ENCODE measurements at places on chromosomes 16 and 17.

DNA sequence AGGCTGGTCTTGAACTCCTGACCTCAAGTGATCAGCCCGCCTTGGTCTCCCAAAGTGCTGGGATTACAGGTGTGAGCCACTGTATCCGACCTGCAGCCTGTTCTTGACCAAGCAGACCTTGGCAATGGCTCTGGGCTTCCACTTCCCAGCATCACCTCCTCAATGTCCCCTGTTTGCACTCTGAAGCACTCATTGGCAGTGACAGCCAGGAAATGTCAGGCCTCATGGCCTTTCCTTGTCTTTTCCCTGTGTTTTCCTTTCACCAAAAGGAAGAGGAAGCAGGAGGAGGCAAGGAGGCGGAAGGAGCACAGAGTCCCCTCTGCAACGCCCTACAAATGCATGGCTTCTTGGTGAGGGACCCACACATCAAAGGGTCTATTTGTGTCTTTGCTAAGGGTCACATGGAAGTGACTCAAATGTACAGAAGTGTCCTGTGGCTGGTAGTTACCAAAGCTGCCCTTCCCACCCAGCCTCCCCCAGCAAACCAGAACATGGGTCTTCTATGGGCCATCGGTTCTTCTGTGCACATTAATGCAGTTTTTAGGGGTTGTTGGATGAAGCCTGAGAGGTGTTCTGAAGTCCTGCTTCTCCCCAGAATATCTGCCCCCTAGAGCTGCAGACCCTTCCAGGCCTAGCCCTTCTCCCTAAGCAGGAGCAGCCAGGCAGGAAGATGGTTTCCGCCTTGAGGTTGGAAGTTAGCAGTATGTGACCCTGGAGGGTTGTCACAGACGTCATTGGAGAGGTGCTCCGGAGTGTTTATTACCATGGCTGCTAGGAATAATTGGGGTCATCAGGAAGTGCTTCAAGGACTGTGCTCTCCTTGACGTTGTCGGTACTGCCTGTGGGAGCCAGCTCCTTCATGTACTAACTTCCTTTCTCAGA is 60.8 kb downstream of the WIPI1 start:
- H3K36me3 ChIP-seq = peaks cover 5% of the 10 kb centered on the region
- no peaks in the 10 kb centered on the region for H3K4me1 ChIP-seq
- peak; percentile 8 for DNase-seq
- H3K4me3 ChIP-seq = no peak overlapping the region

DNA sequence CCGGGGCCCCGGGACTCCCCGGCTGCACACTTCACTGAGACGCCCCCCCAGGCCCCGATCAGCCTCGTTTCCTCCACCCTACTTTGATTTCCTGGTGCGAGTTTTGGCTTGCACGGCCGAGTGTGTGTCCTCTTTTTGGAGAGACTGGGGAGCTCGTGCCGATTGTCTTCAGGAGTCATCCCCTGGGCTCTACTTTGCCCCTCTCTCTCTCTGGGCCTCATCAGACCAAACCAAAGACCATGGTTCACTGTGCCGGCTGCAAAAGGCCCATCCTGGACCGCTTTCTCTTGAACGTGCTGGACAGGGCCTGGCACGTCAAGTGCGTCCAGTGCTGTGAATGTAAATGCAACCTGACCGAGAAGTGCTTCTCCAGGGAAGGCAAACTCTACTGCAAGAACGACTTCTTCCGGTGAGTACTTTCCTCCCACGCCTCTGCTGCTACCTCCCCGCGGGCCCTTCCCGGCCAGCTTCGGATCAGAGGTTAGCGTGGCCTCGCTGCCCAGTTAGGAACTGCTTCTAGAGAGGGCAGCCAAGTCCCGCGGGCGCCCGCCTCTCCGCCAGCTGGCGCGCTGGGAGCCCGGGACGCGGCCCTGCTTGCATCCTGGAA is 787 bp downstream of the LHX1 start:
- H3K4me1 ChIP-seq = no peaks in the 10 kb centered on the region
- H3K4me3 ChIP-seq = peak overlapping the region; percentile 57
- no peaks in the 10 kb centered on the region for H3K36me3 ChIP-seq
- H3K27ac ChIP-seq = no peak overlapping the region
- peaks cover 86% of the 10 kb centered on the region for H3K27me3 ChIP-seq
- DNase-seq = peak; percentile 81

GRCh38 chr17:15910791-15911190 is 34.1 kb upstream of the ADORA2B start:
- H3K27me3 ChIP-seq = no peaks in the 10 kb centered on the region
- no peak overlapping the region for H3K4me3 ChIP-seq
- H3K4me1 ChIP-seq = no peaks in the 10 kb centered on the region
- no peaks in the 10 kb centered on the region for H3K36me3 ChIP-seq
- no peak for DNase-seq
- no peak overlapping the region for H3K27ac ChIP-seq

GRCh38 chr17:57881143-57881542 is 31.3 kb upstream of the MRPS23 start:
- no peaks in the 10 kb centered on the region for H3K27me3 ChIP-seq
- DNase-seq = peak; percentile 67
- H3K36me3 ChIP-seq = peaks cover 3% of the 10 kb centered on the region
- H3K4me1 ChIP-seq = peaks cover 18% of the 10 kb centered on the region
- no peak overlapping the region for H3K4me3 ChIP-seq
- no peak overlapping the region for H3K27ac ChIP-seq

- H3K4me3 ChIP-seq = no peak overlapping the region
- no peaks in the 10 kb centered on the region for H3K36me3 ChIP-seq
- H3K27me3 ChIP-seq = no peaks in the 10 kb centered on the region
- H3K27ac ChIP-seq = no peak overlapping the region
Observed at GRCh38 chr16:84786605-84787262, 33.1 kb upstream of the CRISPLD2 start.

DNA sequence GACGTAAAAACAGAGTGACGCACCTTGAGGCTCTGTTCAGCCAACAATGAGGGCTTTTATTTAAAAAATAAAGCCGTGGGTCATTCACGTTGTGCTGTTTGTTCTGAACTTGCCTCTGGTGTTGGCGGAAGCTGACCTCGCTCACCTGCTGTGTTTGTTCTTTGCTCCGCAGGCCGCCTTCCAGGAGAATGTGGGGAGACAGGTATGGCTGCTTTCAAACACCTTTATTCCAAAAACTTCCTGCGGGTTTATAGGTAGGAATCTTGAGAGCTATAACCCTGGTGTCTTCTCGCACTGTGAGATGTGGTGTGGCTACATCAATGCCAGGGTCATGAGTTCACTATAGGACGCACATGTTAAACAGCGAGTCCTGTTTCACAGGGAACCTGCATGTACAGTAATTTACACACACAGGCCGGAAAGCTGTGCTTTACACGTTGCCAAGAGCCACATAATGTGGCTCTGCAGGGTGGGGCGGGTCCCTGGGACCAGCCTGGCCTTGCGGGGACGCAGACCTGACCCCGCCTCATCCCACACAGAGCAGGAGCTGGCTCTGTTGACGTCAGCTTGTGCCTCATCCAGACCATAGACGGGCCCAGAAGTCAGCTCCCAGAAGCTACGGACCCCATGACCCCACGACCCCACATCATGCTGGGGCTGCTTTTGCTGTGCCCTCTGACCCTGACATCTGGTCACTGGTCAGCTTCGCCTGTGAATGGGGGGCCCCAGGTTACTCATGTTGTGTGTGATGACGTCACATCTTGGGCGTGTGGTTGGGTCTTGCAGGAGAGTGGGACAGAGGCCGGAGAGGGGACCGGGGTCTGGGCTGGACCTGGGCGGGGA is 49.9 kb upstream of the ZNF750 start:
- H3K27me3 ChIP-seq = no peaks in the 10 kb centered on the region
- no peak overlapping the region for H3K4me3 ChIP-seq
- H3K4me1 ChIP-seq = no peaks in the 10 kb centered on the region
- DNase-seq = no peak
- H3K36me3 ChIP-seq = peaks cover 15% of the 10 kb centered on the region

DNA sequence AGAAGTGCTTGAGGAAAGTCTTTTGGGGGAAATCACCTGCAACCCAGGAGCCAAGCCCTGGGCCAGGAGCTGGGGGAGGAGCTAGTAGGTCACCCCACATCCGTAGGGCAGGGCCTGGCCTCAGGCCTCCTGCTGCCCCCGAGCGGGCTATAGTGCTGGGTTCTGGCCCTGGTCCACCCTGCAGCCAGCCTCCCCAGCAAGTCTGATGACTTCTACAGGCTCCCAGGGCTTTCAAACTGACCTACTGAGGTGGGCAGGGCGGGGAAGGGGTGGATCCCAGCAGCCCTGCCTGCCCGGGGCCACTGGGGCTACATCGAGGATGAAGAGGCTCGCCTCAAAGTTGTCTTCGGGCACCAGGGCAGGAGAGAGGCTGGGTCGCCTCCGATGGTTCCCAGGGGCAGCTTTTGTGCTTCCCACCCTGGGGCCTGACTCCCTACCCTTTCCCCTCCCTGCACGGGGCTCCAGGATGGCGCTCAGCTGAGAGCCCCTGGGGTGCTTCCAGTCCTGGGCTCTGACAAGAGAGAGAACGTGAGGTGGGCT is 5.0 kb downstream of the CENPX start:
- DNase-seq = no peak
- H3K4me3 ChIP-seq = no peak overlapping the region
- no peaks in the 10 kb centered on the region for H3K4me1 ChIP-seq
- no peaks in the 10 kb centered on the region for H3K27me3 ChIP-seq
- no peak overlapping the region for H3K27ac ChIP-seq
- peaks cover 8% of the 10 kb centered on the region for H3K36me3 ChIP-seq

DNA sequence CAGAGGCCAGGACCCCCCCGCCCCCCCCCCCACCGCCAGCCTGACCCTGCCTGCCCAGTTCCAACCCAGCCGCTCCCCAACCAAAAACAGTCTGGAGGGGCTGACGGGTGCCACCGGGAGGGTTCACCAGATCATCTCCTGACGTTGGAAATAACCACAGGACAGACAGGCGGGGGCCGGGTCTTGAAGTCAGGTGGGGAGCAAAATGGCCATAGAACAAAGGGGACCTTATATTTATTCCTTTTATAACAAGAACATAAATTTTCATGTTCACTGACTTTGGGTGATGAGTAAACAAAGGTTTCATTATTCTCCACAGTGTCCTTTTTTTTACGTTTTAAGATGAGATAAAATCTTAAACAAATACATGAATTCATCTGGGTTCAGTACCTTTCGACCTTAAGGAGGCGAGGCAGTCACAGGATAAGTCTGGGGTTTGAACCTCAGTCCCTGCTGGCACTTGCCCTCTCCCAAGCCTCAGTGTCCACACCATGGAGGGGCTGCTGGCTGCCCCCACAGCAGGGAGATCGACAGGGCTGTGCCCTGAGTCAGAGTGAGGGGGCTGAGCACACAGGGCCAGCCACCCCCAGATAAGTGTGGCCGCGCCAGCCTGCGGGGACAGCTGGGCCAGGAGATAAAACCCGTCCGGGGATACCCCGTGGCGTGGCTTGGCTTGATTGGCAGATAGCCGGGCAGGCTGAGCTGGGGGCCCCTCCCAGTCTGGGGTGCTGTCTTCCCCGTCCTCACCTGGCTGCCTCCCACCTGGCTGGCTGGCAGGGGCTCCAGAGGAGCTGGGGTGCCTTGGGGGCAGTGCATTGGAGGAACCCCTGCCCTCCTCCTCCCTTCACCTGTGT is 15.0 kb downstream of the SLC7A5 start:
- H3K27me3 ChIP-seq = no peaks in the 10 kb centered on the region
- no peak for DNase-seq
- no peak overlapping the region for H3K27ac ChIP-seq
- H3K36me3 ChIP-seq = peaks cover 32% of the 10 kb centered on the region

- no peaks in the 10 kb centered on the region for H3K27me3 ChIP-seq
- H3K36me3 ChIP-seq = peaks cover 8% of the 10 kb centered on the region
Observed at GRCh38 chr16:68235108-68235886, 630 bp downstream of the ESRP2 start.

DNA sequence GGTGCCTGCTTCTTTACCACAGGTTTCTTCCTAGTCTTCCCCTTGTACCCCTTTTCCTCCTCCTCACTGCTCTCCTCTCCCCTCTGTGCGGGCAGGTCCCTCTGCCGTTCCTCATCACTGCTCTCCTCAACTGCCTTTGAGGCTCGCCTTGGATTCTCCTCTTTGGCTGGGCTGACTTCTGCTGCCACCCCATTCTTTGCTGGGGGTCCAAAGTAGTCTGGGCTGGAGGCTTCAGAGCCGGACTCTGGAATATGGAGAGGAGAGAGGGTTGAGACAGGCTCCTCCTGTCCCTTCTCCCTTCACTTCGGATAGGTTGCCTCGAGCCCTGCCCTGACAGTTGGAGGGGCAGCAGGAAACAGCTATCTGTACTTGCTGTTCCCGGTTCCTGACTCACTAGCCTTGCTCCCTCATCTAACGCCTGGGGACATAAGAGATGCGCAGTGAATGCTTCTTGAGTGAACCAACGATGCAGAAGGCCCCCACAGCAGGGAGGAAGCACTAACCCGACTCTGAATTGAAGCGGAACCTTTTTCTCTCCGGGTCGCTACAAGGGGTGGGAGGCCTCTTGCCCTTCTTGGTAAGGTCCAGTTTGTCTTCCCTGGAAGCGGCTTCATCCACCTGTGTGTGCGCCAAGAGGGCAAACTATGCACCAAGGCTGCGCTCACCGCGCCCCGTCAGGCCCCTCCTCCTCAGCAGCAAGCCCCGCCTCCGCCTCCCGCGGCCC is 655 bp downstream of the HIRIP3 start:
- no peak for DNase-seq
- H3K27ac ChIP-seq = no peak overlapping the region
- H3K36me3 ChIP-seq = peaks cover 59% of the 10 kb centered on the region
- no peaks in the 10 kb centered on the region for H3K27me3 ChIP-seq
- H3K4me1 ChIP-seq = no peaks in the 10 kb centered on the region

GRCh38 chr16:11762431-11762830 is 19.8 kb upstream of the TXNDC11 start:
- no peaks in the 10 kb centered on the region for H3K4me1 ChIP-seq
- H3K4me3 ChIP-seq = no peak overlapping the region
- DNase-seq = no peak
- H3K36me3 ChIP-seq = peaks cover 21% of the 10 kb centered on the region
- no peaks in the 10 kb centered on the region for H3K27me3 ChIP-seq

GRCh38 chr17:40553694-40554534 is 11.4 kb downstream of the CCR7 start:
- no peak overlapping the region for H3K27ac ChIP-seq
- no peak overlapping the region for H3K4me3 ChIP-seq
- no peaks in the 10 kb centered on the region for H3K27me3 ChIP-seq
- peak; percentile 28 for DNase-seq
- no peaks in the 10 kb centered on the region for H3K4me1 ChIP-seq

GRCh38 chr16:68814516-68814915 is 28.8 kb upstream of the TANGO6 start:
- H3K4me1 ChIP-seq = no peaks in the 10 kb centered on the region
- H3K4me3 ChIP-seq = no peak overlapping the region
- peaks cover 57% of the 10 kb centered on the region for H3K36me3 ChIP-seq
- no peaks in the 10 kb centered on the region for H3K27me3 ChIP-seq

DNA sequence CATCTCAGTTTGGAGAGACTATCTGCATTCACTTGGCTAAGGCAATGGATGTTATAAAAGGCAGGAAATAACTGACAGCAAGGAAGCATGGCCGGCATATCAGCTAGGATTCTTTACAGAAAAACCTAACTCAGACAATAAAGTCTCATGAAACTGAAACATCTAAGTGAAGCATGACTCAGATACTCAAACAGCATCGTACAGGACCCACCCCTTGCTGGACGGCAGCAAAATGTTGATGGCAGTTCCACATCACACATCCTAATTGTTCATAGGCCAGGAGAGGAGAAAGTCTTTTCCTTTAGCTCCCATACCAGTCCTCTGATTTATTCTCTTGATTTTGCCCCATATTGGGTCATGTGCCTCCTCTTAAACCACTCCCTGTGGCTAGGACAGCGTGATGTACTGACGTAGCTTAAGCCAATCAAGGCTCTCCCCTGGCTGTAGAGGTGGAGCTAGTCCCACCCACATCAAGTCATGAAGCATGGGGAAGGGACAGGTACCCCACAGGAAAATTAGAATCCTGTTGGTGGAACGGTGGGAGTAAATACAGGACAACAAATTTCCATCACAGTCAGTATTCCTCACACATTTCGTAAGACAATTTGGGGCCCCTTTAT is 178.9 kb downstream of the IRX3 start:
- H3K27ac ChIP-seq = no peak overlapping the region
- no peak overlapping the region for H3K4me3 ChIP-seq
- no peaks in the 10 kb centered on the region for H3K27me3 ChIP-seq

GRCh38 chr16:57061084-57061905 is 31.1 kb upstream of the CPNE2 start:
- no peak overlapping the region for H3K4me3 ChIP-seq
- H3K27ac ChIP-seq = no peak overlapping the region

Measured in H9 (cell line).